ENCODE measurements at places on chromosomes 2 and 18.

DNA sequence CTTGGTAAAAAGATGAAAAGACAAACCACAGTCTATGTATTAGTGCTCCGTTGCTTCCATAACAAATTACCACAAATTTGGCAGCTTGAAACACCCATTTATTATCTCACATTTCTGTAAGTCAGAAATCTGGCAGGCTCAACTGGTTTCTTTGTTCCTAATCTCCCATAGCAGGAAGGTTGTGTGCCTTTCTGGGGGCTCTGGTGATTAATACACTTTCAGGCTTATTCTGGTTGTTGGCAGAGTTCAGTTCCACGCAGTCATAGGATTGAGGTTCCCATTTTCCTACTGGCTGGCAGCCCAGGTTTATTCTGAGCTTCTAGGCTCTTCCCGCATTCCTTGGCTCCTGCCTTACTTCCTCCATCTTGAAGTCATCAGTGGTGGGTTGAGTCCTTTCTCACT is 189.3 kb downstream of the ANAPC1 start:
- no peak for DNase-seq

DNA sequence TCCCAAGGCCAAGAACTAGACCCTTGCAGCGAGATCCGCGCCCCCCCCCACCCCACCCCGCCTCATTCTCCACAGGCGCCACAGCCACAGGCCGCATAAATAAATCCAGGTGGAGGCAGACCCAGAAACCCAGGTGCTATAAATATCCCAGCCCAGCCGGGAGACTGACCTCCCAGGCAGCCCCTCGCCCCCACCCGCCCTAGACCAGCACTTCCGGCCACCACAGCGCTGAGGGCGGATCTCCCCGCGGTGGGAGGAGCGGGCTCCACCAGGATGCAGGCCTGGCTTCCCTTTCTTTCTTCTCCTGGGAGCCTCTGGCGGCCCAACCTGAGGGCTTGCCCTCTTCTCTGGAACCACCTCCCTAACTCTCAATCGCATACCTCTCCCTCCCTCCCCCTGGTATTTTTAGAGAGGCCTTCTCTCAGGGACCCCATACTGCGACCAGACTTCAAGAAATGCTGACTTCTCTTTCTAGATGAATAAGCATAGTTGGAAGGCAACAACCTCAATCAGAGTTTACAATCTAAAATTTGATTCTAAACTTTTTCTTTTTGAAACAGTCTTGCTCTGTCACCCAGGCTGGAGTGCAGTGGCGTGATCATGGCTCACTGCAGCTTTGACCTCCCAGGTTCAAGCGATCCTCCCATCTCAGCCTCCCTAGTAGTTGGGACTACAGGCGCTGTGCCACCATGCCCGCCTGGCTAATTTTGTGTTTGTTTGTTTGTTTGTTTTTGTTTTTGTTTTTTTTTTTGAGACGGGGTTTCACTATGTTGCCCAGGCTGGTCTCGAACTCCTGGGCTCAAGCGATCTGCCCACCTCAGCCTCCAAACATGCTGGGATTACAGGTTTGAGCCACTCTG is 55.0 kb downstream of the PKDCC start:
- DNase-seq, result no peak

- DNase-seq, result no peak
Measured at GRCh38 chr18:45654677-45655076, 39.4 kb downstream of the SLC14A2 start.

GRCh38 chr2:2912293-2912692 is 465.3 kb downstream of the EIPR1 start:
- DNase-seq, result no peak

- DNase-seq, result no peak
Measured at GRCh38 chr2:58558881-58559280, 317.8 kb upstream of the FANCL start.

DNA sequence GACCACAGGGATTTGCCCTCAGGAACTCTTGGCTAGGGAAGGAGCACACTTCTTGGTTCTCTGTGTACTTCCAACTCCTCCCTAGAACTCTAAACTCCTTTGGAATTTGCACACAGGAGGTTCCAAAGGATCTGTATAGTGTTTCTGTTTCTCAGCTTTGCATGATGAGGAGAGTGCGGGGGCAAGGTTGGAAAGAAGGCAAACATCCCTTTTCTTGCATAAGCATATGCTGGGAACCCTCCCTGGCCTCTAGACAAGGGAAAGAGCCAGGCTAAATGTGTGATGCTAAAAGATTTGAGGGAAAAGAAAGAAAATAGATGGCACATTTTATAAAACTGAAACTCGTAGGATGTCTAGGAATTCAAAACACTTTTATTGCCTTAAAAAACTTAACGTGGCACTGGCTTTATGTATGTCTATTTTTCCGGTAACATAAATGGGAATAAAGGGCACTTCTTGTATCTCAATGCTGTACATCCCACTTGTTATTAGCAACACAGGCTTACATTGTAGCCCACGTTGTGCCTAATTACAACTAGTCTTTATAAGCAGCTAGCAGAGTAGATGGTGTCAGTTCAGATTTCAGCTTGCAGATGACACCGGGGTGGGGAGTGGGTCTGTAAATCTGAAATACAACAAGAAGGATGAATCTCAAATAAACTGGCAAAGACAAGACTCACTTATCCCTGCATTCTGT is 165.8 kb downstream of the GPD2 start:
- DNase-seq, result no peak

GRCh38 chr2:240235149-240235803 is 94.8 kb upstream of the OTOS start:
- no peak for DNase-seq

- peak; percentile 48 for DNase-seq
Measured at GRCh38 chr2:230773039-230773773, 60.6 kb downstream of the CAB39 start.

- DNase-seq, result no peak
Measured at GRCh38 chr2:128026448-128027277, 1.2 kb downstream of the SAP130 start.

- no peak for DNase-seq
Measured at GRCh38 chr2:12155303-12156051, 409.0 kb downstream of the LPIN1 start.

GRCh38 chr2:227185615-227186232 is 21.3 kb downstream of the COL4A3 start:
- no peak for DNase-seq

GRCh38 chr2:28758459-28758858 is 6.8 kb downstream of the PPP1CB start:
- DNase-seq, result no peak

GRCh38 chr2:54569745-54570301 is 113.7 kb downstream of the SPTBN1 start:
- DNase-seq, result peak; percentile 57

GRCh38 chr18:77063260-77063659 is 69.3 kb downstream of the MBP start:
- DNase-seq, result peak; percentile 82

DNA sequence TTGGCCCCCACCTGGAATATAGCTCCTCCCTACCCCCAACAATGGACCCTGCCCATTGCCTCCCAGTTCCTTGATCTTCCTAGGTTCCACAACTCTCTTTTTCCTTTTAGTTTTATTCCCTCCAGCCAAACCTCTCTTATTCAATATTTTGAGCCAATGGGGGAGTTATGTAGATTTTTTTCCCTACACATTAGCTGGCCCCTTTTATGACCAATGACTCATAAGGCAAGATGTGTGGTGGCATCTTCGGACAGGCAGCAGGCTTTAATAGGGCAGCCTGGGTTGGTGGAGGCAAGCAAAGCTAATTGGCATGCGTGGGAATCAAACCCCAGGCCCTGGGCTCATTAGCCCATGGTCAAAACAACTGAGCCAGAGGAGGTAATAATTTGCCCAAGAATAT is 9.2 kb downstream of the GRP start:
- no peak for DNase-seq

GRCh38 chr2:164847291-164847690 is 5.7 kb upstream of the COBLL1 start:
- no peak for DNase-seq

- DNase-seq, result no peak
Measured at GRCh38 chr2:71857636-71858035, 290.0 kb downstream of the CYP26B1 start.

- DNase-seq, result no peak
Measured at GRCh38 chr2:101998896-101999789, 7.4 kb downstream of the IL1R2 start.

- no peak for DNase-seq
Measured at GRCh38 chr2:108460345-108461037, 11.5 kb downstream of the GCC2 start.

DNA sequence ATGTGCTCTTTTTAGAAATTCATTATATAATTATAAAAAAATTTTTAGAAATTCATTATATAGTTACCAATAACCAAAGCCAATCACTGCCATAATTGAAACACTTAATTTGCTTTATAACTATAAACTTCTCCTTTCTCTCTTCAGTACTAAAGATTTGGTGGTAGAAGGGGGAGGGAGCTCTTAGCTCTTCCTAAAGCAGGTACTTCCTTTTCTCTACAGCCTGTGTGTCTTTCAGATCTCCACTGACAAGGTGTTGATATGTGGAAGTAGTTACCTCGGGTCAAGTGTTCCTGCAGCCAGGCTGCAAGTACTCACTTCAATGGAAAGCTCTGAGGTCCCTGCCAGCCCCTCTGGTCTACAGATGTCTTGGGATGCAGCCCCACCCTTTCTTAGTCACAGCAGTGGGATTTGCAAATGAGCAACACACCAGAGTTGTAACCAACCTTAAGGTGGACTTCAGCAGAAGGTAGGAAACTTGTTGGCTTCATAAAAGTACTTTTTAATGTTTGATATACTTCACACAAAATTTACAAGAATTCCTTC is 690.0 kb downstream of the ARHGAP15 start:
- DNase-seq, result no peak

DNA sequence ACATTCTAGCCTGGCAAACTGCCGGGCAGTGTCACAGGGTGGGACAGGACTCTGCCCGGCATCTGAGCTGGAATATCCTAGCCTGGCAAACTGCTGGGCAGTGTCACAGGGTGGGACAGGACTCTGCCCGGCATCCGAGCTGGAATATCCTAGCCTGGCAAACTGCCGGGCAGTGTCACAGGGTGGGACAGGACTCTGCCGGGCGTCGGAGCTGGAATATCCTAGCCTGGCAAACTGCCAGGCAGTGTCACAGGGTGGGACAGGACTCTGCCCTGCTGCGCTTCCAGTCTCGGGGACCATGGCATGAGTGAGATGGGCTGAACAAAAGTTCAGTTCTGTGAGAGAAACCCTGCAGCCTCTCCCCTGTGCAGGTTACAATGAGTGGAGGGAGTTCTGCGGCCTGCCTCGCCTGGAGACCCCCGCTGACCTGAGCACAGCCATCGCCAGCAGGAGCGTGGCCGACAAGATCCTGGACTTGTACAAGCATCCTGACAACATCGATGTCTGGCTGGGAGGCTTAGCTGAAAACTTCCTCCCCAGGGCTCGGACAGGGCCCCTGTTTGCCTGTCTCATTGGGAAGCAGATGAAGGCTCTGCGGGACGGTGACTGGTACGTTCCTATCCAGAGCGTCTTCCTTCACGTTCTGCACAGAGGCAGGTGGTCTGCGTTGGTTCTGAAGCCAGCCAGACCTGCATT is 80.3 kb downstream of the TPO start:
- no peak for DNase-seq

GRCh38 chr2:57855212-57855611 is 191.4 kb upstream of the VRK2 start:
- no peak for DNase-seq

DNA sequence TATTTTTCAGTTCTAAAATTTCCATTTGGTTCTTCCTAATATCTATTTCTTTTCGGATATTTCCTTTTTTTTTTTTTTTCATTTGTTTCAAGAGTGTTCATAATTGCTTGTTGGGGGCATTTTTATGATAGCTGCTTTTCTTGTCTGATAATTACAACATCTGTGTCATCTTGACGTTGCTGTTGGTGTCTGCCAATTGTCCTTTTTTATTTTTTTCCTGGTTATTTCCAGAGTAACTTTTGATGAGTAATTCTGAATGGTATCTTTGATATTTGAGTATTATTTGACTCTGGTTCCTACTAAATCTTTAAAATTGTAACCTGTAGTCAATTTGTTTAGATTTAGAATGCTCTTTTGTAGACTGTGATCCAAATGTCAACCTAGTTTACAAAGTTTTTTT is 51.3 kb upstream of the CHRNA1 start:
- no peak for DNase-seq

GRCh38 chr2:134772493-134773169 is 53.8 kb upstream of the TMEM163 start:
- DNase-seq, result no peak

DNA sequence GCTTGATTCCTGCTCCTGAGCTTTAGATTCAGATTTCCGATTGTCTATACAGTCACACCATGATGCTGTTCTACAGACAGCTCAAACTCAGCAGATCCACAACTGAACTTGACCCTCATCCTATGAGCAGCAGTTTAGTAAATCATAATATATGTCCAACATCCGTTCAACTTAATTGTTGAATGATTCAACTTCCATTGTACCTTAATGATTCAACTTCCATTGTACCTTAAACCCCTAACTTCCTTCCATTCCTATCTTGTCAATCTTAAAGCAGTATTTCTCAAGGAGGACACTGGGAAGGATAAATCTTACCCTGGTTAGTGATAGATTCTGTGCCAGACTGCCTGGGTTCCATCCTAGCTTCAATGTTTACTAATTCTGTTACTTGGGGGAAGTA is 60.1 kb downstream of the PIGN start:
- DNase-seq, result no peak

DNA sequence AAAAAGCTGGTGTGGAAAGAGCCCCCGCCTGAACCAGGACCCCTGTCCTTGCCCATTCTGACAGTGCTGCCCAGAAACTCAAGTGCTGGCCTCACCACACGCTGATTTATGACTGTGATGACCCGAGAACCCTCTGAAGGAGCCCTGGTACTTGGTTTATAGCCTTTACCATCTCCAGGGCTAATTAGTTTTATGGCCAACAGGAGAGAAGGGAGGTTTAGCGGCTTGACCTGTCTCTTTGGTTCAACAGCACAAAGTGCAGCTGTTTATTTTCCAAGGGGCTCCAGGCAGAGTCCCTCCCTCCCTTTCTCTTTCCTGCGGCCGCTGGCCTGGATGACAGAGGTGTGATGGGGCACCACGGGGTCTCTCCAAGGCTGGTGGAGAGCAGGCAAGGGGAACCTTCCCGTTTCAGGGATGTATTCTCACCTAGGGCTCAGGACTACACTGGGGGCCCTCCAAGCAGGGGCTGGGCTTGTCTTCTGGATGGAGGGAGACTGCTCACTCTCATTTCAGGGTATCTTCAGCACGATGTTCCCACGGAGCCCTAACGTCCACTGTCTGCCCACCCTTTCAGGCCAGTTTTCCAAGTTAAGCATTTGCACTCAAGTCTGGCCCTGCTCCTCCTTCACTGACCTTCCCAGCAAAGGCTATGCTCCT is 174.2 kb upstream of the GLI2 start:
- no peak for DNase-seq

GRCh38 chr2:230942920-230943896 is 18.2 kb upstream of the GPR55 start:
- DNase-seq, result peak; percentile 26

- peak; percentile 57 for DNase-seq
Measured at GRCh38 chr2:222903234-222904220, 42.7 kb downstream of the ACSL3 start.

DNA sequence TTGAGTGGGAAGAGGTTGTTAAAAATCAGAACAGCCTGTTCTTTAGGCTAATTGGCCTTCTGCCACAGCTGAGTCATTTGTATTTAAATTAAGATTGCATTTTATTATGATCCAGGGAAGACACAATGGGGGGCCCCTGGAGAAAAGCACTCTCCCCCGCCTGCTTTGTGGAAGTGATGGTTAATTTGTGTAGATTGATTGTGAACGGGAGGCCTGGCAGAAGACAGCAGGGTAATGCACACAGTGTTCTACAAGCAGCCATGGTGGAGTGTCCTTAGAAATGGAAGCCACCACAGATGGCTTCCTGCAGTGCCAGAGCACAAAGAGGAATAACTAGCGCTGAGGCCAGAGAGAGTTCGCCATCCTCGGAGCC is 19.6 kb downstream of the RAMP1 start:
- no peak for DNase-seq

- DNase-seq, result no peak
Measured at GRCh38 chr2:68287580-68288441, 31.9 kb downstream of the CNRIP1 start.
